ENCODE measurements at places on chromosomes 1 and 21.
A peak's percentile ranks its signal among the peaks of the same experiment; 100 is the strongest.

DNA sequence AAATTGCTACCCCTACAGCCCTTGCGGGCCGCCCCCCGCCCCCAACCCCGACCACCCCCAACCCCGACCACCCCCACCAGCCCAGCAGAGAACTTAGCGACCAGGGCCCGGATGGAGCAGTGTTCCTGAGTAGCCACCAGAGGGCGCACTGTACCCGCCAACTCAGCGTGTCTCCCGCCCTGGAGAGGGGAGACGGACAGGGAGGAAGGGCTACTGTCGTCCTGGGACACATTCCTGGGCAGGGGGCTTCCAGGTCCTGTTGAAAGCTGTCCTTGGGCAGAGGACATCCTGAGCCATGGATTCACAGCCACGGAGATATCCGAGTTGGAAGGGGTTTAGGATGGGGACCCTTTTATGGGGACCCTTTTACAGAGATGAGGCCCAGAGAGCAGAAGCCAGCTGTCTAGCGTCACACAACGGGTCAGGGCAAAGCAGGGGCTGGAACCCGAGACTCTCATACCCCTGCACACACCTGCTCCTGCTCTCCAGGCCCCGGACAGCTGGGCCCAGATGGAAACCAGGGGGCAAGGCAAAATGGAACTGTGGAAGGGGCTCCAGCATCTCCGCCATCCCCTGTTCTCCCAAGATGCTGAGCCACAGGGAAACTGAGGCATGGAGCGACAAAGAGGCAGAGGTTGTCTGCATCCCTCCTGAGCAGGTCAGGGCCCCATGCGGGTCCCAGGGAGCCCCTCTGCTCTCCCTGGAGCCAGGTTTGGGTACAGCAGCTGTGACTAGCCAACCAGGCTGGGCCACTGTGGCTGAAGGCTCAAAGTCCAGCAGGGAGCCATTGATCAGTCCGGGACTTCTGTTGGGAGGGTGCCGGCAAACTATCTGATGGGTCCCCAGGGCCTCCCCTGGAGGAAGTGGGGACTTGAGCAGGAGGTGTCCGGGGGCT lies 25.0 kb upstream of the LAPTM5 start:
- no peak overlapping the region for H3K27ac ChIP-seq
- H3K27me3 ChIP-seq = no peaks in the 10 kb centered on the region
- no peaks in the 10 kb centered on the region for H3K36me3 ChIP-seq
- H3K4me1 ChIP-seq = no peaks in the 10 kb centered on the region
- H3K4me3 ChIP-seq = no peak overlapping the region

GRCh38 chr1:171911506-171911905 lies 70.2 kb downstream of the DNM3 start:
- H3K36me3 ChIP-seq = no peaks in the 10 kb centered on the region
- H3K27me3 ChIP-seq = no peaks in the 10 kb centered on the region
- H3K4me1 ChIP-seq = peaks cover 3% of the 10 kb centered on the region
- no peak overlapping the region for H3K4me3 ChIP-seq

- no peaks in the 10 kb centered on the region for H3K4me1 ChIP-seq
- H3K36me3 ChIP-seq = no peaks in the 10 kb centered on the region
- H3K4me3 ChIP-seq = no peak overlapping the region
- no peaks in the 10 kb centered on the region for H3K27me3 ChIP-seq
Observed at GRCh38 chr1:114159941-114160340, 6.3 kb upstream of the SYT6 start.

DNA sequence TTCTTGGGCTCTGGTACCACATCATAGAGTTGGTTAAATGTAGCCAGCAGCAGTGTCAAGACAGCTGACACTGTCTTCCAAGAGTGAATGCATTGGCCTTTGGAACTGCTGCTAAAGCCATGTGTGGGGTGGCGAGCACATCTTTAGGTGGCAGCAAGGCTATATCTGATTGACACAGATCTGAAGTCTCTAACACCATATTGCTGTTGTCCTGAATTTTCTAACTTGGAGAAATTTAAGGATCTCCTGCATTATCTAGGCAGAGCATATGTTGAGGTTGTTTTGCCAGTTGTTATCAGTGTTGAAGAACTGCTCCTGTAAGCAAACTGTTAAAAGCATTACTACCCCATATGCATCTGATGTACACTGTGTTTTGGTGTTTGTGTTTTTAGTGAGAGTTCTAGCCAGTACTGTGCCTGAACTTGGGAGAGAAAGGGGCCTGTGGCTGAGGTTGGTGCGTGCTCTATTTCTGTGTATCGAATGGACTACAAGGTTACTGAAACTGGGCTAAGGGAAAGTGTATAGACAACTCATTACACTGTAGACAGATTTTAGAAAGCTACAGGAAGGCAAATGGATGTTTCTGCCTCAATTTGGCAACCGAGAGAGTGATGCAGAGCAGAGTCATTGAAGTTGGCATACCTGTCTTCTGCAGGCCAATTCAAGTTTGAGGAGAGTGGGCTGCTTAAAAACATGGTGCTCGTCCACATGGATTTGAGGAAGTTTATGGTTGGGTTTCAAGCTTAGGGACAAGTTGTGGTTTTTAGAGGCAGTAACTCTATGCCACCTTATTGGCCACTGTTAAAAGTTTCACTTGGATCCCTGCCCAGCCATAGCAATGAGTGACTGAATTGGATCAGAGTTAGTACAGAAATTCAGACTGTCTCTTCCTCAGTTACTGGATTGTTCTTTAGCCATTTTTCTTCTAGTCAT lies 16.9 kb downstream of the DYRK3 start:
- no peaks in the 10 kb centered on the region for H3K27me3 ChIP-seq
- H3K36me3 ChIP-seq = peaks cover 2% of the 10 kb centered on the region
- DNase-seq = no peak
- H3K27ac ChIP-seq = no peak overlapping the region
- no peaks in the 10 kb centered on the region for H3K4me1 ChIP-seq
- no peak overlapping the region for H3K4me3 ChIP-seq

DNA sequence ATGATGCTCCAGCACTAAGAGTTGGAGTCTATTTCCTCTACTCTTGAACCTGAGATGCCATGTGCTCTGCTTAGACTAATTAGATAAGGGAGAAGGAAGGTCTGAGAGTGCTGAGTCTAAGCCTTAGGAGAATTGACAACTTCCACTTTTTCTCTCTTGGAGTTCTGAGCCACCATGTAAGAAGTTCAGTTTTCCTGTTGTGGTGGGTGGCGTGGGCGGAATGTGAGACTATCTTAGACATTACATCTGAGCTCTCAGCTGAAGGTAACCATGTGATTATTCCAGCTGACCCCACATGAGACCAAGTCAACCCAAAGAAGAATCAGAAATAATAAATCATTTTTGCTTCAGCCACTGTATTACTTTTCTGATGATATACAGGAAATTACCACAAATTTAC lies 404.5 kb upstream of the LRRC7 start:
- no peak overlapping the region for H3K4me3 ChIP-seq
- no peak overlapping the region for H3K27ac ChIP-seq
- H3K36me3 ChIP-seq = no peaks in the 10 kb centered on the region
- no peaks in the 10 kb centered on the region for H3K27me3 ChIP-seq

- DNase-seq = peak; percentile 56
- H3K27me3 ChIP-seq = no peaks in the 10 kb centered on the region
- peak overlapping the region; percentile 70 for H3K27ac ChIP-seq
- H3K4me3 ChIP-seq = no peak overlapping the region
Observed at GRCh38 chr1:204442376-204443259, 31.0 kb upstream of the PPP1R15B start.

- no peaks in the 10 kb centered on the region for H3K36me3 ChIP-seq
- no peaks in the 10 kb centered on the region for H3K27me3 ChIP-seq
- DNase-seq = peak; percentile 76
- H3K4me3 ChIP-seq = peak overlapping the region; percentile 98
- H3K27ac ChIP-seq = peak overlapping the region; percentile 92
- peaks cover 2% of the 10 kb centered on the region for H3K4me1 ChIP-seq
Observed at GRCh38 chr1:84077476-84078107, 66.5 kb upstream of the PRKACB start.

- no peak overlapping the region for H3K4me3 ChIP-seq
- DNase-seq = no peak
- no peaks in the 10 kb centered on the region for H3K27me3 ChIP-seq
- peaks cover 18% of the 10 kb centered on the region for H3K4me1 ChIP-seq
- no peaks in the 10 kb centered on the region for H3K36me3 ChIP-seq
Observed at GRCh38 chr1:55195521-55196233, 19.5 kb downstream of the USP24 start.

DNA sequence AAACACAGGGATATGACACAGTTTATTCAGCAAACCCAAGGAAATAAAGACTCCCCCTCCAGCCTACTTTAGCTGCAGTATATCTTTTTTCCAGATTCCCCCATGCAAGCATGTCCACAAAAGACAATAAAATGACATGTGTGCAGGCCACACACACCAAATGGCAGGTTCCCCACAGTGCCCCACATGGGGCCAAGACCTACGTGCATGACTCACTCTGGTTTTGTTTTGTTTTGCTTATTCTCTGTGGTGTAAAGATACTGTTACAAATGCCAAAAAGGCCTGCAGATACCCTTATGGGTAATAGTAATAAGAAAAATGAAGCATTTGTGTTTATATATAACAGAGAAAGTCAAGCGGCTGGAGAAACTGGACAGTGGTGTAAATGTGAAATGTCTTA lies 71.6 kb downstream of the RD3 start:
- no peaks in the 10 kb centered on the region for H3K27me3 ChIP-seq
- no peak for DNase-seq
- no peak overlapping the region for H3K27ac ChIP-seq
- H3K4me3 ChIP-seq = no peak overlapping the region
- H3K36me3 ChIP-seq = no peaks in the 10 kb centered on the region

GRCh38 chr21:42362700-42363099 lies 3.6 kb downstream of the TFF1 start:
- no peaks in the 10 kb centered on the region for H3K4me1 ChIP-seq
- no peak overlapping the region for H3K27ac ChIP-seq
- DNase-seq = no peak
- no peaks in the 10 kb centered on the region for H3K27me3 ChIP-seq
- H3K4me3 ChIP-seq = no peak overlapping the region
- no peaks in the 10 kb centered on the region for H3K36me3 ChIP-seq

GRCh38 chr1:48442864-48443619 lies 29.0 kb downstream of the SPATA6 start:
- no peak overlapping the region for H3K27ac ChIP-seq
- no peaks in the 10 kb centered on the region for H3K4me1 ChIP-seq
- H3K4me3 ChIP-seq = no peak overlapping the region
- H3K27me3 ChIP-seq = no peaks in the 10 kb centered on the region
- H3K36me3 ChIP-seq = no peaks in the 10 kb centered on the region

DNA sequence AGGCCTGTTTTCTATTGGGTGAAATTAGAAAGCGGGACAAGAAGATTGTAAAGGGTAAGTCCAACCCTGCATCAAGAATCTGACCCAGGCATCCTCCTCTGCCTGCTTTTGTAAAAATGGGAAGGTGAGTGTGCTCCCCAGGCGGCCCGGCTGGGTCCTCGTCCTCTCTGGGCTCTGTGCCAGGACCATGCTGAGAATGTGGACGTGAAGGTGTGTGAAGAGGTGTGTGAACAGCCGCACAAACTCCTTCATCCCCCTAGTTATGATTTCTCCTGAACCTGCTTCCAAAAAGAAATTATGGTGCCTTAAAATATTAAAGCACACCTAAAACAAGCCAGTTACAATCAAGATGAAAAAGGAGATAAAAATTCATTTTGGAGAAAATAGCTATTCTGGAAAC lies 185.7 kb downstream of the IGSF21 start:
- DNase-seq = no peak
- H3K27ac ChIP-seq = no peak overlapping the region
- H3K4me1 ChIP-seq = no peaks in the 10 kb centered on the region
- H3K4me3 ChIP-seq = no peak overlapping the region

DNA sequence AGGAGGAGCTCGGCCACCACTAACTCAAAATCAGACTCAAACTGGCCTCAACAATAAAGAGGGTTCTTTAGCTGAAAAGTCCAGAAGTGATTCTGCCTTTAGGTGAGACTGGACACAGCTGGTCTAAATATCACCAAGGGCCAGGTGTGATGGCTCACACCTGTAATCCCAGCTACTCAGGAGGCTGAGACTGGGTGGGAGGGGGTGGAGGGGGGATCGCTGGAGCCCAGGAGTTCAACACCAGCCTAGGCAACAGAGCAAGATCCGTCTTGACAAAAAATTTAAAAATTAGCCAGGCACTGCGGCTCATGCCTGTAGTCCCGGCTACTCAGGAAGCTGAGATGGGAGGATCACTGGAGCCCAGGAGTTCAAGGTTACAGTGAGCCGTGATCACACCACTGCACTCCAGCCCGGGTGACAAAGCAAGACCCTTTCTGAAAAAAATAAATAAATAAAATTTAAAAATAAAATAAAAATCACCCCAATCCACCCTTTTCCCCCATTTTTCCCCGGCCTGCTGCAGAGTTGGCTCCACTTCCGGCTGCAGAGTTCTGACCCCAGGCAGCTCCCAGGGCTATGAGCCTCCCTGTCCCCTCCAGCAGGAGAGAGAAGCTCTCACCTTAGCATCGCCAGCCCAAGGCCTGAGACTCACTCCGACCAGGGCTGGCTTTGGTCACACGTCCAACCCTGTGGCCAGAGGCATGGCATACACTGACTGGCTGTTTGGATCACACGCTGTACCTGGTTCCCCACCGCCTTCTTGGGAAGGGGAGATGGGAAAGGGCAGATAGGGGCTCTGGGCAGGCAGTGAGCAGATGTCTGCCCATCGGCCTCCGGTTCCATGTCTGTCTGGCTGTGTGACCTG lies 87.3 kb upstream of the IFFO2 start:
- no peaks in the 10 kb centered on the region for H3K36me3 ChIP-seq
- peak; percentile 15 for DNase-seq
- no peak overlapping the region for H3K27ac ChIP-seq
- H3K4me1 ChIP-seq = no peaks in the 10 kb centered on the region

GRCh38 chr1:180928331-180929230 lies 15.9 kb downstream of the KIAA1614 start:
- no peak overlapping the region for H3K4me3 ChIP-seq
- no peaks in the 10 kb centered on the region for H3K27me3 ChIP-seq
- DNase-seq = peak; percentile 7
- H3K27ac ChIP-seq = no peak overlapping the region
- peaks cover 2% of the 10 kb centered on the region for H3K36me3 ChIP-seq

DNA sequence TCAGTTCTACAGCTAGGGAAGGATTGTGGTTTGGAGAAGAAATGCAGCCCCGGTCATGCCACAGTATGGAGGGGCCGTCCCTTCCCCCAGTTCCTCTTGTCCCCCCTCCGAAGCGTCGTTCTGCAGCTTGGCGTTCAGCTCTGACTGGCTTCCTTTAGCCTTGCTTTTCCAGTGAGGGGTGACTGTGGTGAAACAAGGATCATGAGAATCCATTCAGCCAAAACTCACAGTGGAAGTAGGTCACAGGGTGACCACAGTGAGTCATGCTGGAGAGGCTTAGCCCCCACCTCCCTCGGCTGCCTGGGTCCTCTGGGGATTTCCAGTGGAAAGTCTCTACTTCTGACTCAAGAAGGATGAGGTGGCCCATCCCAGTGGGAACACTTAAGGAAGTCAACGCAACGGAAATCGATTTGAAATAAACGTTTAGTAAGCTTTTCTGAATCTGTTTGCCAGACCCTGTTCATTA lies 37.3 kb upstream of the COL6A2 start:
- H3K4me1 ChIP-seq = peaks cover 2% of the 10 kb centered on the region
- peak overlapping the region; percentile 93 for H3K27ac ChIP-seq
- H3K36me3 ChIP-seq = no peaks in the 10 kb centered on the region
- H3K4me3 ChIP-seq = no peak overlapping the region
- H3K27me3 ChIP-seq = no peaks in the 10 kb centered on the region
- DNase-seq = peak; percentile 93

Measured in aorta (tissue), 5 donors.